NCI-H1930 (cell line): ENCODE measurements at places on chromosomes 4 and X.

- no peak for DNase-seq
Observed at GRCh38 chr4:88957570-88957969, 99.4 kb downstream of the FAM13A start.

DNA sequence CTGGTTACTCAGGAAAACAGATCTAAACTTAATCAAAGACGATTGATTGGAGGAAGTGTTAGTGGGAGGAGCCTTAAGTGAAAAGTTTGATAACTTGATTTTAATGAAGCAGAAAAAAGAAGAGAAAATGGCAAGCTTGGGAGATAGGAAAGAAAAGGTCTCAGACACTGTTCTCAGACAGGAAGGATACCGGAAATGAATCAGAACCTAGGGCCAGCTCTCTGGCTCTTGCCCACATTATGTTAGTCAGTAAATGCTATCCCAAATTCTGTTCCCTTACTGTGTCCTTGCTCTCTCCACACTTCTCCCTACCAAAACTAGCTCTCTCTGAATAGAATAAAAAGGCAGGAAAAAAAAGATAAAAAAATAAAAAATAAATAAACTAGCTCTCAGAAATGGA is 48.6 kb upstream of the TMEM164 start:
- no peak for DNase-seq

DNA sequence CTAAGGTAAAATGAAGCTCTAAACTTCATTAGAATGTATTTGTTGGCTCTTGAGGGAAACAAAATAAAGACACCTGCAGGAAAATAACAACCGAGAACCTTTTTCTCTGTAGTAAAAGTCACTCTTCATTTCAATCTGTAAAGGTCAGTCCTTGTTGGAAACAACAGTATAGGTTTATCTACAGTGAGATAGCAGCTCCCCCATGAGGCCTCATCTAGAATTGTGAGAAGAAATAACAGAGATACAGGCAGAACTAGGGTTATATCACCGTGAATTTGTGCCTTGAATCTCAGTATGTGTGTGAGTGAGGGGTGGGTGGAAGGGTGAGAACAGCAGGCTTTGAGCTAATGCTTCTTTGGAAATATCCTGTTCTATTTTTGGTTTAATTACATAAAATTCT is 107.8 kb upstream of the FMR1 start:
- DNase-seq = no peak

DNA sequence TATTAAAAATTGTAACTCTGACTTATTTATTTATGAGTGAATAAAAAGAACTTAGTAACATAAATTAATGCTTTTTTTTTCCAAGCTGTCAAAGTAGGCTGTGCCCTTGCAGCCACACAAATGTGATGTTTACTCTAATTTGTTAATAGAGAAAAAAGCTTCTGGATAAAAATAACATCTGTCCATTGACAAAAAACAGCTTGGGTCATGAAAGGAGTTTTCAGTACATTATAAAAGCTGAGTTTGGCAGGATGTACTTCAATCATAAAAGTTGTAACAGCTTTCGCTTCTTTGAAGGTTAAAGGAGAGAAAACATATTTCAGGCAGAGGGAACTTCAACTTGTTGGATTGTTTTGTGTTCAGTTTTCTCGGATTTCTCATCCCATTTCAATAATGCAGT is 105.6 kb downstream of the SLC4A4 start:
- no peak for DNase-seq

DNA sequence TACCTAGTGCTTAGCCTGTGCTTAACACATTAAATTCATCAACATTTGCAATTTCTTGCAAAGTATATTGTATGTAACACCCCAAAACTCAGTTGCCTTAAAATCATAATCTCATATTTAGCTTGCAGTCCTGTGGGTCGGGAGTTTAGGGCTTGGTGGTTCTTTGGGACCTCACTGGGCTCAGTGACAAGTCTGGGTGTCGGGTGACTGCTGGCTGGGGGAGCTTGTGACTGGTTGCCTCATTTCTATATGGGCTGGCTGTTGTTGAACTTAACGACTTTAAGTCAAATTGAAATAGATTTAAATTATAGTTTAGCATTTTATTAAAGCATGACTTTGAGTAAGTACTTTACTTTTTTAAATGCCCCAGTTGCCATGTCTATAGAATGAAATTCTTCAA is 401.4 kb upstream of the NR3C2 start:
- no peak for DNase-seq

DNA sequence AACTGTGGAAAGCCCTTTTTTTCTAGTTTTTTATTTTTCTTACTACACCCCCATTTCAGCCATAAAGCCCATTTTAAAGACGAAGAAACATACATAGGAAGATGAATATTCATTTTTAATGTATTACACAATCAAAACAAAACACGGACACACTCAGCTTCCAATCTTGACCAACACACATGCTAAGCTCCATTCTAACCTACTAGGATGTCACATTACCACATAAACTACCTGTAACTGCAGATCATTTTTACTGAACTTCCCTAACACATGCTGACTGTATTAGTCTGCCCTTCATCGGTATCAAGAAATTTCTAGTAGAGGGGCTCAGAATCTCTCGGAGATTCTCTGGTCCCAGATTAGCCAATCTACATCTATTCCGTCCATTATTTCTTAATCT is 1.8 kb downstream of the CCNI start:
- no peak for DNase-seq

DNA sequence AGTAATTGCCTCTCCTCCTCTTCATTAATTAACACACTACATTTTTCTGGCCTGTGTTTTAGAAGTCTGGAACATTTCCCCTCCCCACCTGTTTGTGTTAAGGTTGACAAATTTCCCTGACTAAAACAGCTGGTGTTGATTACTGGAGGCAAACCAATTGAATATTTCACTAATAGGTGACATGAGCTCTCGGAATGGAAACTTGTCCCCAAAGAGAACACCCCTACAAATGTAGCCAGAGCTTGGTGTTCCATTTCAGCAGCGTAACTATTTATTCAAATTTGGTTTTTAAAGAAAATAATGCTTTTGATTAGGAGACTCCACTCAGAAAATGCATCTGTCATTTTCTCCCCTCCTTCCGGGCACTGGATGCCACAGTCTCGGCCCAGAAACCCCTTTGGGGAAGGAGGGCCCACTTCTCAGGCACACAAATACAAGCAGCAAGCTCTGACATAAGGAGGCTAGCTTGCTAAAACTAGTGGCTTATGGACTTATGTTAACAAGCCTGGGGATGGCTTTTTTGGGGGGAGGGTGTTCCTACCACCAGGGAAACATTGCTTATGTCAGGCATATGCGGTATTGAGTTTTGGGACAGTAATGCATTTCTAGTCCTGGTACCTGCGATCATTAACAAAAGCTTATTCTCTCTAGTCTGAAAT is 2.2 kb downstream of the RNF150 start:
- no peak for DNase-seq

GRCh38 chr4:41185614-41186592 is 28.4 kb downstream of the APBB2 start:
- DNase-seq = no peak

GRCh38 chr4:38092701-38093100 is 132.5 kb downstream of the PTTG2 start:
- DNase-seq = no peak

- no peak for DNase-seq
Observed at GRCh38 chrX:1679238-1679637, 64.4 kb downstream of the ASMT start.

GRCh38 chr4:2411786-2412510 is 6.5 kb downstream of the ZFYVE28 start:
- no peak for DNase-seq

GRCh38 chrX:149938881-149939654 is 777 bp upstream of the EOLA2 start:
- DNase-seq = peak; percentile 95

DNA sequence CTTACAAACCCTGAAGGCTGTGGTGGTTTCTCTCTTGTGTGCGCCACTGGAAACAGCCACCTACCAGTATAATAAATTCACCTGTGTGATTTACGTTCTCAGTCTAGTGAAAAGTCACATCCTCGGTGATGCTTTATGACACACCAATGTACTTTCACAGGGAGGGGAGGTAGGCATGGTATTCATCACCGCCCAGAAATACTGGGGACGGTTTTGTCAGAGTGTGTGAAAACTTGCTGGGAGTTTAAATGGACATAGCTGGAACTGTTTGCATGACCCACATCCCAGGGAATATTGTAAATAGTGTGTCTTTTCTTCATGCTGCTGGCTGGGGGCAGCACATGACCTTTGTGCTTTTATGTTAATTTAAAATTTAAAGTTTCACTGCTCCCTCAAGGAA is 421.8 kb downstream of the MAPK10 start:
- no peak for DNase-seq

GRCh38 chrX:94936722-94937121 is 1262.7 kb downstream of the FAM133A start:
- no peak for DNase-seq

GRCh38 chr4:130608121-130608520 is 1512.2 kb downstream of the C4orf33 start:
- DNase-seq = no peak

DNA sequence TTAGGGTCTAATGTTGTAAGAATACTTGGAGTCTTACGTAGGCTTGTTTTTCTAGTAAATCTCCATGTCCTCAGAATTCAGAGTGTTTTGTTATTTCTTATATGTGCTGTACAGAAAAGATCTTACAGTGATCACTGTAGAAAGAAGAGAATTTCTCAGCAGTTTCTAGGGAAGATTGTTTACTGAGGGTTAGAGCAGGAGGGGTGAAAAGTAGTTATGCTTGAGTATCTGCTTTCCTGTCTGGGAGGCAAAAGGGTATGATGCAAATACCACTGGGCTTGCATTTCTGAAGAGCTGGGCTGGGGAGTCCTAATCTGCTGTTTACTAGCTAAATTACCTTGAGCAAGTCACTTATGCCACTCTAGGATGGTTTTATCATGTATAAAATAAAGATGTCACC is 78.2 kb downstream of the BEND4 start:
- no peak for DNase-seq

DNA sequence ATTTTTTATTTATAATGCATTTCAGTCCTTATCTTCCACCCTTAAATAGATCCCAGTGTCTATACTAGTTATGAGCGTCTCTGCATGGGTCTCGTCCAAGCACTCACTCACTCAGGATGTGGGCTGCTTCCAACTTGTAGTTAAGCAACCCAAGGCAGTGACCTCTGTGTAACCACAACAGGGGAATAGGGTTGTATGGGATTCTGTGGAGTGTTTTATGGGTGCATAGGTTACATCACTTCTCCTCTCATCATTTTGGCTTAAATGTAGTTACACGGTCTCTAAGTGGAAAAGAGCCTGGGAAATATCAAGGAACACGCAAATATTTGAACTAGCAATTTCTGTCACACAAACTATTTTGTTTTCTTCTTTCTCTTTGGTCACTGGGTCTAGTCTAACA is 931.0 kb downstream of the STIM2 start:
- DNase-seq = no peak

GRCh38 chr4:122334828-122335227 is 44.0 kb upstream of the ADAD1 start:
- DNase-seq = no peak

GRCh38 chr4:146155152-146155724 is 20.3 kb upstream of the LSM6 start:
- no peak for DNase-seq

- no peak for DNase-seq
Observed at GRCh38 chrX:108130889-108131288, 39.3 kb downstream of the ATG4A start.

DNA sequence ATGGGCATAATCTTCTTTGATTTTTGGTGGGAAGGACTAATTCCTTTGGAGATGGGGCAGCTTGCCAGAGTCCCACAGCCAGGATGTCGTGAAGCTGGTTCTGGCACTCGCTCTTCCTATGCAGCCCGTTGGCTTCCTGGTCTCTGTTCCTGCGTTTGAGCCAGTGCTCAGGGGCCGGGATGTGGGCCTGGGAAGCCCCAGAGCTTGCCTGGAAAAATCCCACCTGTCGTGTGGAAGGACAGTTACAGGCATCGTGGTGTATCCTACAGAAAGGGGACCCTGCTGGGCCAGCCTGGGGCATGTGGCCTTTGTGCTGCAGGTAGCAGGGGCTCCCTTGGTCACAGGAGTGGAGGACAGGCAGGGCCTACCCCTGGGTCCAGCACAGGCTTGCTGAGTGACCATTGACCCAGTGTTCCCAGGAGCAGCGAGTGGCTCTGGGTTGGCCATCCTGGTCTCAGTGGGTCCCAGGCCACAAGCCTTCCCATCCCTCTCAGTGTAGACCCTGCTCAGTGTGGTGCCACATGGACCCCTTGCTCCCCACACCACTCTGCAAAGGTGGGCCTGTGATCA is 50.2 kb downstream of the ADRA2C start:
- DNase-seq = no peak

GRCh38 chr4:100948911-100949310 is 398.4 kb downstream of the PPP3CA start:
- no peak for DNase-seq

- no peak for DNase-seq
Observed at GRCh38 chrX:40603446-40603845, 19.8 kb upstream of the MPC1L start.
